ENCODE measurements at places on chromosomes 3 and 15.

GRCh38 chr3:64224826-64225610, at the start of gene PRICKLE2:
PRICKLE2 (minus strand) TSS chr3:64225466; CDS start chr3:64198927, 26,539 bp downstream.
- peak; percentile 48 for DNase-seq

GRCh38 chr3:88573472-88573871, 423.7 kb downstream of the C3orf38 start:
- no peak for DNase-seq

DNA sequence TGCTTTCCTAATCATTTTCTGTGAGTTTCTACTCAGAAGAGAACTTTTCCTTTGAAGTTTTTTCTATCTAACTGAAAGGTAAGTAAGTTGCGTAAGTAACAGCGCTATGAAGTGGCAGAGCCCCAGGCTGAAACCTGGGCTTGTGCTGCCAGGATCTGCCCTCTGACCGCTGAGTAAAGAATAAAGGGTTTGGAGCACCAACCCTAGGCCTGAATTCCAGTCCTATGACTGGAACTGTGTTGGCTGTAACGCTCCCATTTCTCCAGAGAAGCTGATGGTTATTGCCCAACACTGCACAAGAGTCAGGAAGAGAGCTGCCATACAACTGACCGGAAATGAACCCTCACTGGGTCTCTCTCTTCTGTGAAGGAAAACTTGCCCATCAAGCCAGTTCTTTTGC, 87.0 kb downstream of the FOXB1 start:
- DNase-seq: no peak

DNA sequence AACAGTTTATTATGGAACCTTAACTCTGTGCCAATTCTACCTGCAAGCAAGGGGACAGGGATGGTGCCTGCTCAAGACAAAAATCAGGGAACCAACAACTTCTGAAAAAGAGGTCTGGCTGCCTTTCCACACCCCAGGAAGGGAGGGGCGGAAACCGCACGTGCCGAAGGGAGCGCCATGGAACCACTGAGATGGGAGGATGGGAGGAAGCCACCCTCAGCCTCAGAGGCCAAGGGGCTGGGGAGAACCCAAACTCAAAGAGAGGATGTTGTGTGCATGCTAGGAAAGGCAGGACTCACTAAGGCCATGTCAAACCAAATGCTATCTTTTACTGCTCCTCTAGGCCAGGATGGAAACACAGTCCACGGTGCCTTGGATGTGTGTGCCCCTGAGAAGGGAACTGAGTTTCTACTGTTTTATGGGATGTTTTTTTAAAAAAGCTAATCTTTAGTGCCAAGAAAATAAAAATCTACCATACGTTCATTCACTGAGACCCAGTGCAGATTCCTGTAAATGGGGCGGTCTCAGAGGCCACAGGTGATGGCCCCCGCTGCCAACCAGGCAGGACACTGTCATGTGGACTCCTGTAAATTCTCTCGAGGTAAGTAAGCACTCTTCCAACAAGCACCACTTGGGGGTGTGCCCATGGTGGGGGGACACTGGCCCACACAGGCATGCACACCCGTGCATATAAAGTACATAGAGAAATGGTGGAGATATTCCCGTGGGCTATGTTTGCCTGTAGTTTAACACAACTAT, 20.5 kb downstream of the SRPRB start:
- no peak for DNase-seq

- DNase-seq: no peak
Observed at GRCh38 chr3:141114179-141114745, 63.1 kb downstream of the SPSB4 start.

Measured in germinal center (tissue), 1 donor.